PC-3 (cell line): ENCODE measurements at places on chromosomes 7 and 10.
A peak's percentile ranks its signal among the peaks of the same experiment; 100 is the strongest.

DNA sequence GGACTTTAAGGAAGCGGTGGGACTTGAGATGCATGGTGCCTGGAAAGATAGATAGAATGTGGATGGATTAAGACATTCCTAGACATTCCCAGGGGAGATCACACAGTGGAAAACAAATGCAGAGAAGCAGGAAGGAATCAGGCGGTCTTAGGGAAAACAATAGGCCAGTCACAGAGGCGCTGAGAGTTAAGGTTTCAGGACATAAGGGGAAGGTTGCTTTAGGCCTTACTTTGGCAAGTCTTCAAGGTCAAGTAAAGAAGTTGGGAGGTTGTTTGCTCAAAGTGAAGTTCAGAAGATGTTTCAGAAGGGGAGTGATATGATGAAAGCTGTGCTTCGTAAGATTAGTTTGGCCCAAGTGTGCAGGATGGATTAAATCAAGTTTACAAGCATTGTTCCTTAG lies 109.4 kb downstream of the SUGCT start:
- no peak for DNase-seq

- DNase-seq = no peak
Observed at GRCh38 chr10:49611816-49612512, 1.9 kb downstream of the SLC18A3 start.

- peak; percentile 81 for DNase-seq
Observed at GRCh38 chr7:138892812-138893211, 88.4 kb downstream of the KIAA1549 start.

GRCh38 chr10:124459395-124459794 lies 2.2 kb upstream of the LHPP start:
- peak; percentile 40 for DNase-seq

GRCh38 chr10:94281654-94282053 lies 81.1 kb downstream of the NOC3L start:
- no peak for DNase-seq

DNA sequence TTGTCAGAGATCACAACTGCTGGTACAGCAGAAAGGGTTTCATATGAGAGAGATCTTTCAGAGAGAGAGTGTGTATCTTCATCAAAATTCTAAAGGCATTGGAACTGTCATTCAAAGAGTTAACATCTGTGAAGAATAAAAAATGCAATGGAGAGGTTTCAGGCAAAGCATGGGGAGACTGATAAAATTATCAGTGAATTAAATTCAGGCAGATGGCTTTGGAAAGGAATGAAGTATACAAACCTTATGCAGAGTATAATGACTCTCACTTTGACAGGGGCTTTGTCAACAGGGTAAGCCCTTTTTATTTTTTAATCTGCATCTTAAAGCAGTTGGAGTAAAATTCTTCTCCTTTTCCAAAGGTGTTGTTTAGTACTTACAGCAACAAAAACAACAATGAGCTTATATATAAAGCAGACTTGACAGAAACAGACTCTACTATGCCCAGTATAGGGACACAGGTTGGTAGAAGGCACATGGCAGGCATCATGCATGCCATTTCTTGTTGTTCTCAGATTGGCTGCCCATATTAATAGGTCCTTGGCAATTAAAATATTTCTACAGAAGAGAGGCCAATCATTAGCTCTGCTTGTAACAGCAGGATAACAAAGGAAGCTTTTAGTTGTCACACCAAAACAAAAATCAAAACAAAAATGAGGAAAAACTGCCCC lies 54.9 kb upstream of the NXPH1 start:
- no peak for DNase-seq

GRCh38 chr7:139341776-139342226 lies 664 bp downstream of the FMC1 start:
- no peak for DNase-seq

DNA sequence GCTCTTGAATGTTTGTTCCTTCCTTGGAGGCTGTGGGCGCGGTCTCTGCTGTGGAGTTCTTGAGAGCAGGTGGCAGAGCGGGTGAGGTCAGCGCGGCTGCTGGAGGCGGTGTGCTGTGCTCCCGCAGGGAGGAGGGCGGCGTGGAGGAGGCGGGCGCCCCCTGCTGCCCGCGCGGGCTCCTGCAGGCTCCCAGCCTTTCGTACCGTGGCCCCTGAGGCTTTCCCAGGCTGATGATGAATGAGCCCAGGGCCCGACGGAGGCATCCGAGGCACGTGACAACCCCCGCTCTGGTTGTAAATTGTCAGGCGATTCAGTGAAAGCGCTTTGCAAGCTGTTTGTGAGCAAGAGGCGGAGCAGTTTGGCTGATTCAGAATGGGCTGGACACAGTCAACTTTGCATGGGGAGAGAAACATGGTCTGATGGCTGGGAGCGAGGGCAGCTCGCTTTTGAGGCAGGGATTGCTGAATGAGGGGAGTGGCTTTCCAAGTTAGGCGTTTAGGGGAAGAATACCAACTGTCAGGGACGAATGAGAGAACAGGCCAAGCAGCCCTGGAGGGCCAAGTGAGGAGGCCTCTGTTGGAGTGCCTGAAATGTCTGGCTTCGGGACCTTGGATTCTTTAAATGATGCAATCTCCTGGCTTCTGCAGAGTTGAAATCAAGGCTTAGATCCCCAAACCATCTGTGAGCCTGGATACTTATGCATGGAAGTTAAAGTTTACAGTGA lies 46.6 kb downstream of the CDHR3 start:
- peak; percentile 91 for DNase-seq

- no peak for DNase-seq
Observed at GRCh38 chr10:8449909-8450308, 395.4 kb downstream of the GATA3 start.

- DNase-seq = no peak
Observed at GRCh38 chr10:128058750-128059134, 67.5 kb downstream of the MKI67 start.

DNA sequence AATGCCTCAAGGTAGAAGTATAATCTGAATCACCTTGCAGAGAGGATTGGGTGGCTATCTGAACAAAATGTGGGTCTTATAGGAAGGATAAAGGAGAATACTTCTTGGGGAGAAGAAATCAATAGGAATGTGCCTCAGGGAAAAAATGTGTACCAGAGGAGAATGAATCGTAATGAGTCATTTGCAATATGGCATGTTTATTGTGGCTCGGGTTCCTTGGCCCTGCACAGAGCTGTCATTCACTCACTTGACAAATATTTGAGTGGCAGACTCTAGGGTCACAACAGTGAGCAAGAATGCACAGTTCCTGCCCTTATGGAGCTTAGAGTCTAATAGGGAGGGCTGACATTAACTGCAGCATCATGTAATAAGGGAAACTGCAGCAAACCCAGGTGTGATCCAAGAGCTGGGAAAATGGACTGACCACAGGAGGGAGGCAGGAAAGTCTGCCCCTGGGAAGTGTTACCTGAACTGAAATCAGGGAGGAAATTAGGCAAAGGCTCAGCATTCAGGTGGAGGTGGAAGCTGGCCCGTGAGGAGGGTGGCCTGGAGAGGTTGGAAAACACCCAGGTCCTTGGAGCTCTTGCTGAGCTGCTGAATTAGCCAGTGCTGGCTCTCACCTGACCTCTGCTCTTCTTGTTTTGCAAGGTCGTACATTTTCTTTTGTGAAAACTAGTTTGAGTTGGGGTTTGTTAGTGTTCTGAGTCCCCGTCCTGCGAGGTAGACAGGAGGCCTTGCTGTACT lies 203.9 kb downstream of the FRMD4A start:
- DNase-seq = peak; percentile 76

DNA sequence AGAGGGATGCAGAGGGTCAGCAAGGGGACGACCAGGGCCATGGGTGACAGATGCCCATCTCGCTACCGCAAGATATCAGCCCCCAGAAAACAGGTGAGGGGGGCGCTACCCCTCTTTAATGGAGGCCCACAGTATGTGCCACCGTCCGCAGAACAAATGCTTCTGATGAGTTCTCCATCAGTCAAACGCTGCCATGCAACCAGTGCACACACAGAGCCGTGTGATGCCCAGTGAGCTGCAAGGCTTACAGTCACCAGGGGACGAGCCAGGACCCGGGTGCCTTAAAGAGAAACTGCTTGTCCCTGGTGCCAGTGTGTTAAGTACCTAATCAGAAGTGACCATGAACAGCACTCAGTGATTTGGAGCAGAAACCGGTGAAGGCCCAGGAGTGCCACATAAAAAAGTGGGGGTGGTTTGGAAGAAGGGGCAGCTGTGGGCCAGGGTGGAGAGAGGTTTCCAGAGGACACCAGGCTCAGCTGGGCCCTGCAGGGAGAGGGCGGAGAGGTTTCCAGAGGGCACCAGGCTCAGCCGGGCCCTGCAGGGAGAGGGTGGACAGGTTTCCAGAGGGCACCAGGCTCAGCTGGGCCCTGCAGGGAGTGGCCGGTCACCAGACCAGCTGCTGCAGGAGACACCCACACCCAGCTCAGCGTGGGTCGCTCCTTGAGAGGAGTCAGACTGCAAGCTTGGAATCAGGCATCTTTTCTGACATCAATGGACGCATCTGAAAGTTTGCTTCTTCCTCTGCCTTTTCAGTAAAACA lies 50.9 kb downstream of the TCERG1L start:
- DNase-seq = no peak

- no peak for DNase-seq
Observed at GRCh38 chr7:37006764-37007163, 282.5 kb upstream of the AOAH start.

- peak; percentile 21 for DNase-seq
Observed at GRCh38 chr7:137625197-137625596, 221.6 kb downstream of the DGKI start.

DNA sequence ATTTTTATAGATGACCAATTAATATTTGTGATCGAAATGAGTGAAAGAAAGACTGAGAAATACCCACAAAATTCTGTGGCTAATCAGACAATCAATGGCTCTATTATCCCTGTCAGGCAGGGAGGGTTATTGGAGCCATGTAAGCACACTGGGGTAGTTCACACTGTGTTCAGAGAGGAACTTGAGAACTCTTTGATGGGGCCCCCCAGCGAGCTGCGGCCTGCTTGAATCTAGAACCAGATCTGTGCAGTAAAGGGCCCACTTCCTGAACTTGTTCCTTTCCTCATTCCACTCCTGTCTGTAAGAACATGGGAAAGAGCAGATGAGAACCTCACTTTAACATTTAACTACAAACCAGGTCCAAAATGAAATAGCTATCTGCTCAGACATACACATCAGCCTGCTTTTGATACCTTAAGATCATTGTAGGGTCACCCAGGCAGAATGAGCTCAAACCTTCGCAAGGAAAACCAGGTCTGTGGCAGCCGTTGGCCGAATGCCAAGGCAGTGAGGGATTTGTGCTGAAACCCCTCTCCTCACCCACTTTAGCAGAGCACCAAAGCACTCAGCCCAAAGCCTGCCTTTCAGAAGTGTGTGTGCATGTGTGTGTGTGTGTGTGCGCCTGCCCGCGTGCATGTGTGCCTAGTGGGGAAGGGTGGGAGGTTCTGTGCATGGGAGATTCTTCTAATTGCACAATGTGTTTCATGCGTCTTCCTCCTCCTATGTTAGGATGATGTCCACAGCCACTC lies 365.6 kb upstream of the MGMT start:
- no peak for DNase-seq

DNA sequence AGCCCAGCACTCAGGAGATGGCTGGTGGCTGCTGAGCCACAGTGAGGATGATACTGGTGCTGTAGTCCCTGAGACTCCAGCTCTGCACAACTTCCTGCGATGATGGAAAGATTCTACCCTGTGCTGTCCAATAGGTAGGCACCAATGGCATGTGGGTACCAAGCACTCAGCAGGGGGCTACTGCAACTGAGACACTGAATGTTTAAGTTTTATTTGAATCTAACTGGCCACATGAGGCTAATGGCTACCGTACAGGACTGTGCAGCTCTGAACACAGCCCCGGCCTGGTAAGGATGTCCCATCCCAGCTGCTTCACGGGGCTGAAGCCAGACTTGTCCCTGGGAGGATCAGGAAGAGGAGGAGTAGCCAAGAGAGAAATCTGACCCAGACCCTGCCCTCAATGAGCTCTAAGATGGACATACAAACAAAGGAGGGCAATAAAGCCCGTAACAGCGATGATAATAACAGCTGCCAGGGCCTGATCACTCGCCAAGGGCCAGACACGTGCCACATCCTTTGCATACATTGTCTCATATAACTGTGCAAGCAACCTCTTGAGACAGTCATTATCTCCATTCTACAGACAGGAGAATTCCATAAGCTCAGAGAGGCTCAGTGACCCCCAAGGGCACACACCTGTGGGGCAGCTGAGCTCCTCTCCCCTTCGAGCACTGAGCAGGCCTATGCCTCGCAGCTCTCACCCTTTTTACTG lies 3.8 kb downstream of the GPRIN2 start:
- no peak for DNase-seq

- DNase-seq = no peak
Observed at GRCh38 chr7:14377646-14378266, 388.3 kb upstream of the ETV1 start.

- no peak for DNase-seq
Observed at GRCh38 chr7:86282014-86282682, 361.6 kb upstream of the GRM3 start.

DNA sequence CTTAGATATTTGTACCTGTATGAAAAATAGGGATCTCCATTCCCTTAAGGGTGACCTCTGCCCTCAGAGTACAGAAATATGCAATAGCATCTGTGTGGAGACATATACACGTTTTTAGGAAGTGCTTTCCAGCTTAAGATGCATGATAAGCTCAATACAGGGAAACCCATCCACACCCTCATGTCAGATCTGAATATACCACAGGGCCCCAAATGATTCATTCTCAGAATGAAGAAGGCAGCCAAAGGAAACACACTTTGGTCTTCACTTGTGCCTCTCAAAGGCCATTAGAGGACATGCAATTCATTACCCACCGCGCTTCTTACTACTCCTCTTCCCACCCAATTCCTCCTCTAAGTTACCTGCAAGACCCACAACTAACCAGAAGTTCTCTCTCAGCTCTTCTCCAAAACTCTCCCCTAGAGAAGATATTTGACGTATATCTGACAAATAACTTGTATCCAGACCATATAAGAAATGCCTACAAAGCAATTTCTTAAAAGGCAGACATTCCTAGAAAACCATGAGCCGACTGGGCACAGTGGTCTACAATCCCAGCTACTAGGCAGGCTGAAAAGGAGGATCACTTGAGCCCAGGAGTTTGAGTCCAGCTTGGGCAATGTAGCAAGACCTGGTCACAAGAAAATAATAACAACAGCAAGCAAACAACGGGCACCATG lies 103.0 kb downstream of the OAT start:
- DNase-seq = no peak

- peak; percentile 56 for DNase-seq
Observed at GRCh38 chr10:72794260-72794659, 99.3 kb upstream of the OIT3 start.

DNA sequence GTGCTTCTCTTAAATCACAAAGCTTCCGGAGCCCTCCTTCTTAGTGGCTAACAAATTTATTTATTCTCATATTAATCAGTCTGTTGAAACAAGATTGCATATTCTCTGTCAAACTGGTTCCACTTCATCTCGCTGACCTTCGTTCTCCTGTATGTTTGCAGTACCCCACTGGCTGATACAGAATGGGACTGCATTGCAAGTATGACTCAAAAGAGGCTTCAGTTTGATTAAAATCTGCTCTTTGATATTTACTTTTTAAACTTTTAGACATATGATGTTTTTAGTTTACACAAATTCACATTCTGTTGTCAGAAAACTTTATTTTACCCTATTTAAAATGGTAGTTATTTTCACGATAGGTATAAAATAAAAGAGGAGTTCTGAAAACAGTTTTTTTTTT lies 14.3 kb upstream of the ARHGAP12 start:
- peak; percentile 86 for DNase-seq
